ENCODE measurements at places on chromosomes 7 and 10.

- DNase-seq: no peak
These were observed at the start of gene ADCY1 for GRCh38 chr7:45573661-45574415. TSS of gene ADCY1 (plus strand) at chr7:45574368. CDS start at chr7:45574544, 176 bp downstream.

- no peak for DNase-seq
These were observed 1204.9 kb upstream of the LRRTM3 start for GRCh38 chr10:65720901-65721300.

DNA sequence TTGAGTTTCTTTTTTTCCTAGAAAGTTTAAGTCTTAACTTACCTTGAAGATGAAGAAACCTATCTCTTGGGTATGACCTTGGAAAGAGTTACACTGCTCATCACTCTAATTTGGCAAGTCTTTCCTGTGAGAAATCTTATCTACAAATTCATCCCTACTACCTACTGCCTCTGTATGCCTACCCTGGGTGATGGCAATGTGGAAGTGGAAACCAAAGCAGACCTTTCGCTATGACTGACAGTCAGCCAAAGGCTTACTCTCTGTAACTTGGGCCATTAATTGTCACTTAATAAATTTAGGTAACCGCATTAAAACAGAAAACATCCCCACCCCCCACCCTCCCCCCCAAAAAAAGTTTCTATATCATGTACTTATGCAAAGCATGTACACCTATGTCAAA is 103.9 kb downstream of the CNOT4 start:
- no peak for DNase-seq

- DNase-seq: peak; percentile 67
These were observed 10.3 kb downstream of the FAM3C start for GRCh38 chr7:121385800-121386179.

DNA sequence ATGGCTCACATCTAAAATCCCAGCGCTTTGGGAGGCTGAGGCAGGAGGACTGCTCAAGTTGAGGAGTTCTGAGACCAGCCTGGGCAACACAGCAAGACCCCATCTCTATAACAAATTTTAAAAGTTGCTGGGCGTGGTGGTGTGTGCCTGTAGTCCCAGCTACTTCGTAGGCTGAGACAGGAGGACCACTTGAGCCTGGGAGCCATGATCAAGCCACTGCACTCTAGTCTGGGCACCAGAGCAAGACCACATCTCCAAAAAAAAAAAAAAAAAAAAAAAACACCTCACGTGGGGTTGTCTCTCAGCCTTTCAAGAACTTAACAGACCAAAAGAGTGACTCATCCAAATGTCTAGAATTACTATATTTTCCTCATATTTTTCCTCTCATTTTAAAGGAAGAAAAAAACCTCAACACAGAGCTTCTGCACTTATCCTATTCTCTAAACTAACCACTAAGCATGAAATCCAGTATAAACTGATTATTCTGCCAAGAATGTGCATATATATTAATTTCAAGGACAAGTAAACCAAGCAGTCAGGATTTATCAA is 46.3 kb downstream of the CUL2 start:
- no peak for DNase-seq

DNA sequence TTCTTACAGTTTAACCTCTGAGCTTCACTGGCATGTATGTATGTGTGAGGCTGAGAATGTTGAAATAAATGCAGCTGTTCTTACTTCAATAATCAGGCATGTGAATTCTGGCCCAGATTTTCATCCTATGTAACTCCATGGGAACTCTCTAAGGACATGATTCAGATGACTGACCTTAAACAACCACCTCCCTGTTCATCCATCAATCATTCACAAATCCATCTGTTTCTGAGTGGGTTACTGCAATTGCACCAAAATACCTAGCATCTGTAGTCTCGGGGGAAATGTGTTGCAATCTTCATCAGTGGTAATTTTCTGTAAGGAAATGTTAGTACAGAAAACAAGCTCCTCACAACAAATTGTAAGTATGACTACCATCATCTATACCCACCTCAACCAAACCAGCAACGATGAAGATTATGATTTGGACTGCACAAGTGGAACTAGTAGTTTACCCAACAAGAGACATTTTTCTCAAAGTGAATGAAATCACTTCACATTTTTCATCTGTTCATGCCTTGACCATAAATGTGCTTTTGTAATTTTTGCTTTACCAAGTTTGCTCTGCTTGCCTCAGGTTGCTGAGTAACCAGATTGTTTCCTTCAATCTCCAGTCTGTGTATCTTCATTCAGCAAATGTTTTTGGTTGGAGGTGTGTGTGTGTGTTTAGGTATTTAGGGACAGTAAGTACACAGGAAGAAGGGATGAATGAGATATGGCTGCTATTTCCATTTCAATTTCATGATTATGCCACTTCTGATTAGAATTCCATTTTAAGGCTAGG is 65.7 kb upstream of the FZD8 start:
- DNase-seq: no peak

DNA sequence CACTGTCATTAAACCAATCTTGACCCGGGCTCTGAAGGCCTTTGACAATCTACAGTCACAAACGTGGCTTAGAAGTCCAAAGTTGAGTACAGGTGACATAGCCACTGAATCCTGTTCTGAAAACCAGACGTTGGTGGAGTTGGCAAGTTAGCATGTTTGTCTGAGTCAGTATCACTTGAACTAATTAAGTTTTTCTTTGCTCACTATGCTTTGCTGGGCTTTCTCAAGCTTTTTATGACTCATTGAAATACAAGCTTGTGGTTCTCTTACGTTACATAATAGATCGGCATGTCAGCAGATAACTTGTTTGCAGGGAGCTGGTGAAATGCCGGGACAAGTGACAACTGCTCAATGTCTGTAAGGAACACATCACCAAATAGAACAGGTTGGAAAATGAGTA is 53.8 kb downstream of the ARL5B start:
- no peak for DNase-seq

DNA sequence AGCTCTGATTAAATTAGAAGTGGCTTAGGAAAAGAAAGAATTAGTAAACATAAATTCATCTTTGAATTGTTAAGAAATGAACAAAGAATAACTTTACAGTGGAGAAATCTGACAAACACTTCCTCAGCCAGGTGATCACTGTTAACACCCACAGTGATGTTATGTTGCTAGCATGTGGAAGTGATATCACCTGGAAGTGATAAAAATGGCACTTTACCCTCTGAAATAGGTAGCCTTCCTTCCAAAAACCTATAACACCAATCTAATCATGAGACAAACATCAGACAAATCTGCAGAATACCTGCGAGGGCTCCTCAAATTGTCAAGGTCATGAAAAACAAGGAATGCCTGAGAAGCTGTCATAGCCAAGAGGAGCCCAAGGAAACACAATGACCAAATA is 59.5 kb downstream of the SNX10 start:
- DNase-seq: no peak

GRCh38 chr10:953836-954235 is 22.3 kb upstream of the LARP4B start:
- DNase-seq: no peak

DNA sequence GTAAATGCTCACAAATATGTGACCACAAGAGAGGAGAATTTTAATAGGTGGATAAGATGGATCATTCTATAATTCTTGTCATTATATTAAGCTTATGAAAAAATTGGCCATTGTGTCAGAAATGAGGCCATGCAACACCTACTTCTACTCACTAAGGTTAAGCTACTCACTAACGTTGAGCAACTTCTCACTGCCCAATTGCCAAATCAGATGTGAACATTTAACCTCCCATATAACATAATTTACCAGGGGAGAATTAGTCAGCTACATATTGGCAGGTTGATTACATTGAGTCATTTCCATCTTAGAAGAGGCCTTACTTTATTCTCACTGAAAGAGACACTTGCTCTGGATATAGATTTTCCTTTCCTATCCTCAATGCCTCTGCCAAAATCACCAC is 211.2 kb upstream of the DGKB start:
- no peak for DNase-seq

- no peak for DNase-seq
These were observed 70.2 kb upstream of the TMEM140 start for GRCh38 chr7:135077642-135078041.

DNA sequence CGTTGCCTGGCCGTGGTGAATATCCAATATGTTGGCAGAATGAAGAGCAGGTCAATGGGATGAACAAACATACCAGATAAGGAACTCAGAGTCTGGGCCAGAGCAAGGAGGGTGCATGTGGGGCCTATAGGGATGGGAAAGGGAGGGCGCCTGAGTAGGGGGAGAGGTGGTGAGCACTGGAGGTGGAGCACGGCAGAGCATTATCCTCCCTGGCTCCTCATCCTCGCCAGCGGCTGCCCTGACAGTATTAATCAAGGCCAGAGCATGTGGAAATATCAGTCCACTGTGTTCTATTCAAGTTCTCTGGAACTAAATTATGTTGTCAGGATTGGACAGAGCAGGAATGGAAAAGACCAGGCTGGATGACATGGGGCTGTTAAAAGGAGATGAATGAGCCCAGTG is 254.8 kb upstream of the ZMIZ1 start:
- DNase-seq: no peak
